ENCODE measurements at places on chromosomes 5 and 9. TPM values are rescaled to one million over a fixed set of nuclear protein-coding genes. Genes with fewer than 3 reads are reported as not detected.
A peak's percentile ranks its signal among the peaks of the same experiment; 100 is the strongest.

DNA sequence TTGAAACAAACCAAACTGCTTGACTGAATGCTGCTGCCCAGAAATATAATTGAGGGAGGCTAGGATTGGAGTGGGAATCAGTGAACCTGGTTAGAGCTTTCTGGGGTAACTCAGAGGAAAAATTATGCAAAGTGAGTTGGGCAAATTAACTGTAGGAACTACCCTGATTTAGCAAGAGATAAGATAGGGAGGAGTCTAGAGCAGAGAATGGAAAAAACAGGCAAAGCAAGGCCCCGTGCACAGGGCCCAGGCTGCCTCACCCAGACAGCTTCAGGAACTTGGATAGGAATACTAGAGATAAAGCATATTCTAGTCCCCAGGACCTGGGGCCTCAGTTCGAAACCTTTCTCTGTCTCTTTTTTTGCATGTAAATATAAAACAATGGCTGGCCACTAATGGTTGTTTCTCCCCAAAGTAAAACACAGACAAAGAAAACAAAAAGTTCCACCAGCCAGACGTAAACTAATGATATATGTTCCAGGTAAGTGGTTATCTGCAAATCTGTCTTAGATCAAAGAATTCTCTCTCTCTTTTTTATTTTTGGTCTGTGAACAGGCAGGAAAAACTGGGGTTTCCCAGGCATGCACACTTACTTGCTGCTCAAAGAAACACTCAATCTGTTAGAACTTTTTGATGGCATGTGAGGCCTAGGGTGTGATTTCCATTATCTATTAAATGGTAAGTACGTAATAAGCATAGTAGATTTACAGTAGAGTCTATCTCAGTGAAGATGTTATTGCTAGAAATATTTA, 168.1 kb upstream of the MAP3K1 start:
- no peaks in the 10 kb centered on the region for H3K27me3 ChIP-seq
- no peak overlapping the region for H3K27ac ChIP-seq
- H3K4me3 ChIP-seq, result no peak overlapping the region

DNA sequence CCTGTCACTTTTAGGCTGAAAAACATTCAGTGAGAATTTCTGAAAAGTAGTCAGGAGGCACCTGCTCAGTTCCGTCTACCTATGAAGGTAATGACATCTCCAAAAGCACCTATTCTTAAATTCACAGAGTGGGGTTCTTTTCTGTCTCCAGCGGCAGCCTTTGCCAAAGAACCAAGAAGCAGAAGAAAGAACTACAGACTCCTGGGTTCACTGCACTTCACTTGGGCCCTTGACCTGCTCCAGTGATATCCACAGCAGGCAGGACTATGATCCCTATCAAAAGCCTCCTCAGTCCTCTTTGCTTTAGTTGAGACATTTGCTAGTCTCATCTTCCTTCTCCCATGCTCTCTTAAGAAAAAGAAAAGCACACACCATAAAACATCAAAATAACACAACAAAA, 19.7 kb upstream of the PLPP6 start:
- no peak for DNase-seq
- no peak overlapping the region for H3K27ac ChIP-seq
- no peaks in the 10 kb centered on the region for H3K27me3 ChIP-seq
- no peak overlapping the region for H3K4me3 ChIP-seq
- H3K4me1 ChIP-seq, result peaks cover 3% of the 10 kb centered on the region

DNA sequence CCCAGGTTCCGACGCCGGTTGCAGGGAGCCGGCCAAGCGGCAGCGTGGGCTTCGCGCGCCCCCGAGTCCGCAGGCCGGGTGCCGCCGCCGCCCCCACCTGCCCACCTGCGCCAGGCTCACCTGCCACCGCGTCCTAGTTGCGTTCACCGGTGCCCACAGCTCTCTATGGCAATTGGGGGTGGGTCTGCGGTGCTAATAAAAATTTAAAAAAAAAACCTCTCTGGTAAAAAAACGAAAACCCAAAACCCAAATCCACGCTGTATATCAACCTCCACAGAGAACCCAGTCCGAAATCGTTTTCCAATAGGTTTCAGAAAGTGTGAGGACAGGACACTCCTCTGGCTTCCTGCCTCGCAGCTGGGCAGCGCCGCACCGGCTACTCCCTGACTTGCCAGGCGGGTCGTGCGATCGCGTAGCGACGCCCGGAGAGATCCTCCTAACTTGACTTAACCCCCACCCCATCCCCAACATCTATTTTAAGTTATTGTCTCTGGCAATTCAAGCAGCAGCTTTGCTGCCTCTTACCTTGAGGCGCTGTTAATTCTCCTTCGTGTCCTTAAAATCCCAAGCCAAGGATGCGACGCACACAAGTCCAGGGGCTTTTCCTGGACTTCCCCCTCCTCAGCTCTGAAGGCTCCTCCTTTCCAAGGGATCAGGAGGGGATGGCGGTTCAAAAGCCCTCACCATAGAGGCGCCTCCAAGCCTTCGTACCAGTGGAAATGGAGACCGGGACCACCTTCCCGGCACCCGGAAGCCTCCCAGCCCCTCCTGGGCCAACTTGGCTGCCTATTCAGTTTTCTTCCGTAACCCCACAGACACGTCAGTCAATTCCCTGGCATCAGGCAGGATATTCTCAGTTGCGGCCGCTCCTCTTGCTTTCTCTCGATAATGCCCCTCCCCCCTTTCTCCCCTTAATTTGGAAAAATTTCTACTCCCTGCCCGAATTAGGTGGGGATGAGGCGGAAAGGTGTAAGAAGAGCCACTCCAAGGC, 1639.4 kb upstream of the C9orf72 start:
- peaks cover 5% of the 10 kb centered on the region for H3K27me3 ChIP-seq
- H3K4me3 ChIP-seq, result peak overlapping the region; percentile 95
- H3K36me3 ChIP-seq, result no peaks in the 10 kb centered on the region
- H3K27ac ChIP-seq, result no peak overlapping the region
- H3K4me1 ChIP-seq, result 0 out of 2 replicates have a peak, but pooled peaks cover 1% of the 10 kb centered on the region

DNA sequence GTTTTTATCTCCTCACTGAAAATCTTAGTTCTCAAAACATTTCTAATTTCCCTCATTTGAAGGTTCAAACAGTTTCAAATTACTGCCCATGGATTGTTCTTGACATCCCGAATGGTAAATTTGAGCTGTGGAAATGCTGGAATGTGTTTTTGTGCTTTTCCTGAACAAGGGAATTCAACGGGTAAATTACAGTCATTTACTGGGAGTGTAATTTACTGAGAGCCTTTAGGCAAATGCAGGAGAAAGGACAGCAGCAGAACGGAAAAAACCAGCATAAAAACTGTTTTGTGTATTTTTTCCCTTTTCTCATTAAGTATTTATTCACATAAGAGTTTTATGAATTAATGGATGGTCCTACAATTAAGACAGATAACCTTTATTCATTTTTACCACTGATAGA, 139.2 kb downstream of the PBX3 start:
- no peak for DNase-seq
- no peak overlapping the region for H3K27ac ChIP-seq
- peaks cover 4% of the 10 kb centered on the region for H3K4me1 ChIP-seq
- no peaks in the 10 kb centered on the region for H3K36me3 ChIP-seq
- no peaks in the 10 kb centered on the region for H3K27me3 ChIP-seq

The LCN1 gene
- not detected for total RNA-seq

DNA sequence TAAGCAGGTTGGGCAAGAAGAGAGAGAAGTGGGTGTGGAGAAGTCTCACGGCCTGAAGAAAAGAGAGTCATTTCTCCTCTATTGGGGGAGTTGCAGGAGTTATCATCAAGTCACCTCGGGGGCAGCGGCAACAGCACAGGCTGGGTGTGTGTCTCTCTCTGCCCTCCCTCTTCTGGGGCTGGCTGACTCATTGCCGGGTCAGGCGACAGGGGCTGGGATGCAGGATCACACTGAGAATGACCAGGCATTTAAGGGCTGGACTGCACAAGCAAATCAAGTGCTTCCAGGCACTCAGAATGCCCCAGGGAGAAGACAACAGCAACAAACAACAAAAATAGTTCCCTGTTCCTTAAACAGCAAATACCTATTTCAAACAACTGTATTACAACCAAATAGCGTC, 6.3 kb upstream of the EQTN start:
- 0 out of 2 replicates have a peak, but pooled peaks cover 3% of the 10 kb centered on the region for H3K4me1 ChIP-seq
- no peak overlapping the region for H3K4me3 ChIP-seq
- peaks cover 5% of the 10 kb centered on the region for H3K36me3 ChIP-seq
- H3K27ac ChIP-seq, result no peak overlapping the region
- DNase-seq, result peak; percentile 52

DNA sequence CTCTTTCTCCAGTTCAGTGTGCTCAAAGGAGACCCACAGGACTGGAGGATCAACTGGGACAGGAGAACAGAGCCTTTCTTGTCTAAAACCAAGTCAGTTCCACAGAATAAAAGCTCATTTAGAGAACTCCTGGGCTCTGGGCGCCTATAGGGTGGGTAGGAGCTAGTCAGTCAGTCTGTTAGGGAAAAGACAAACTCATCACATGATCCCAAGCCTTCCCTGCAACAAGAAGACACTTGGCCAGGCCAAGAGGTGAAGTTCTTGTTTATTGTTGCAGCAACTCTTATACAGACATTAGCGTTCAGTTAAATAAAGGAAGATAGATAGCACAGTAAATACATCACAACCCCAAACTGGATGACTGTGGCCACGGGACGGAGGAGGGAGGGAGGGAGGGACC, 102.3 kb downstream of the ENTREP1 start:
- H3K27ac ChIP-seq, result no peak overlapping the region
- no peak for DNase-seq
- peaks cover 14% of the 10 kb centered on the region for H3K36me3 ChIP-seq
- H3K27me3 ChIP-seq, result no peaks in the 10 kb centered on the region
- H3K4me1 ChIP-seq, result no peaks in the 10 kb centered on the region

The SLC25A2 gene
- total RNA-seq, result not detected

DNA sequence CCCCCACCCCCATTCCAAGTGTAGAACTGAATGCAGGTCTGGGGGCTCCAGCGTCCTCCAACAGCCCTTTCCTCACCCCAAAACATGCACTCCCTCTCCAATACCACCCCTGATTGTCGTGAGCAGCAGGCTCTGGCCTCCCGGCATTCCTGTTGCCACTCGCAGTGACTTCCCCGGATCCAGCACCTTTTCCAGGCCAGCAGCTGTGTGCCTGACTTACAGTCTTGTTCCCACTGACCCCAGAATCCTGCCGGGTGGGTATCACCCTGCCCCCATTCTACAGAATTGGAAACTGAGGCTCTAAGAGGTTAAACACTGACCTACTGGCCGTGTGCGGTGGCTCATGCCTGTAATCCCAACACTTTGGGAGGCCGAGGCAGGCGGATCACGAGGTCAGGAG, 127.2 kb downstream of the OLFM1 start:
- no peak for DNase-seq
- H3K27me3 ChIP-seq, result no peaks in the 10 kb centered on the region
- peaks cover 4% of the 10 kb centered on the region for H3K36me3 ChIP-seq
- H3K4me3 ChIP-seq, result no peak overlapping the region

DNA sequence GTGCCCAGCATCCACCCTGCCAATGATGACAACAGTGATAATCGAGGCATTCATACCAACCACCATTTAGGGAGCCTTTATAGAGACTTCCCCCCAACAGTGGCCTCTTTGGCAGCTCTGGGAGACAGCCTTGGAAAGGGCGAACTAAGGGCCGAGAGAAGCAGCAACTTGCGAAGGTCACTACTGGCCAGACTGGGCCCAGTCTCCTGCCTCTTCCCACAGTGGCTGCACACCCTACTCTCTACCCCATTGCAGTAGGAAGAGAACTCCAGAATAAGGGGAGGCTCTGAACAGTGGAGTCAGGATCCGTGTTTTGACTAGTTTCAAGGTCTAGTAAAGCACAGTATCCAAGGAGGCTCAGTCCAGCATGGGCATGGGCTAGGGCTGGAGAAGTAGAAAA, 5.3 kb downstream of the LHX6 start:
- no peak overlapping the region for H3K4me3 ChIP-seq
- H3K36me3 ChIP-seq, result no peaks in the 10 kb centered on the region
- no peak overlapping the region for H3K27ac ChIP-seq
- peaks cover 7% of the 10 kb centered on the region for H3K4me1 ChIP-seq
- no peak for DNase-seq

- no peaks in the 10 kb centered on the region for H3K27me3 ChIP-seq
- H3K36me3 ChIP-seq, result no peaks in the 10 kb centered on the region
- no peaks in the 10 kb centered on the region for H3K4me1 ChIP-seq
Observed at GRCh38 chr9:106846857-106847256, 16.1 kb upstream of the ZNF462 start.

The RASGRF2 gene
- 11.3 TPM for total RNA-seq

DNA sequence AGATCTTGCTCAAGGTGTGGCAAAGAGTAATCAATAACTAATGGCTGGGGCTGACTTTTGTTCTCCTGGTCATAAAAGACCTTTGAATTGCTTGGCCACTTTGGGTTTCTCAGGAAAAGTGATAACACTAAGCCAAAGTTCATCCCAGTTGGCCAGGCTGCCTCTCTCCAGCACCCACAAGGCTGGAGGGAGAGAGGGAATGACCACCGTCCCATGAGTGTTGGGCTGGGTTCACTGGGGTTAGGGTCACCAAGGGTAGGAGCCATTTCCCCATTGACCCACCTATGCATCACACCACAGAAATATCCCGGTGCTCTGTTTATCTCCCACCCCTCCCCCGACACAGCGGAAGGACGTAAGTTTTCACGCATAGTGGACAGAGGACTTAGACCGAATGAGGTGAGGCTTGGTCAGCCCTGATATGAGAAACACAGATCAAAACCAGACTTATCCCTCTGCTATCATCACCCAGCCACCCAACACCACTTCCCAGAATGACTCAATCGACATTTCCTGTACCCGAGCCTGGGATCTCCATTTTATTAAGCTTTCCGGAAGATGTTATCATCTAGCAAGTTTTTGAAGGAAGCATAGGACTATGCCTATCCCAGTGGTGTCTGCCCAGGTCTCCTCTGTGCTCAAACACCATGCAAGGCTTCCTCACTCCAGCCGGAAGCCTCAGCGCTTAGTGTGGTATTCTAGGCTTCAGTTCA, 27.0 kb upstream of the PPARGC1B start:
- DNase-seq, result no peak
- H3K27ac ChIP-seq, result no peak overlapping the region
- H3K4me1 ChIP-seq, result no peaks in the 10 kb centered on the region
- no peaks in the 10 kb centered on the region for H3K27me3 ChIP-seq
- no peaks in the 10 kb centered on the region for H3K36me3 ChIP-seq
- H3K4me3 ChIP-seq, result no peak overlapping the region

The ARL14EPL gene
- total RNA-seq, result not detected

GRCh38 chr5:60131504-60131903, 238.0 kb upstream of the PDE4D start:
- H3K4me3 ChIP-seq, result no peak overlapping the region
- H3K27me3 ChIP-seq, result no peaks in the 10 kb centered on the region
- H3K4me1 ChIP-seq, result no peaks in the 10 kb centered on the region
- H3K36me3 ChIP-seq, result no peaks in the 10 kb centered on the region
- DNase-seq, result no peak

GRCh38 chr5:169591636-169592035, 8.1 kb downstream of the SPDL1 start:
- DNase-seq, result no peak
- H3K4me3 ChIP-seq, result no peak overlapping the region

DNA sequence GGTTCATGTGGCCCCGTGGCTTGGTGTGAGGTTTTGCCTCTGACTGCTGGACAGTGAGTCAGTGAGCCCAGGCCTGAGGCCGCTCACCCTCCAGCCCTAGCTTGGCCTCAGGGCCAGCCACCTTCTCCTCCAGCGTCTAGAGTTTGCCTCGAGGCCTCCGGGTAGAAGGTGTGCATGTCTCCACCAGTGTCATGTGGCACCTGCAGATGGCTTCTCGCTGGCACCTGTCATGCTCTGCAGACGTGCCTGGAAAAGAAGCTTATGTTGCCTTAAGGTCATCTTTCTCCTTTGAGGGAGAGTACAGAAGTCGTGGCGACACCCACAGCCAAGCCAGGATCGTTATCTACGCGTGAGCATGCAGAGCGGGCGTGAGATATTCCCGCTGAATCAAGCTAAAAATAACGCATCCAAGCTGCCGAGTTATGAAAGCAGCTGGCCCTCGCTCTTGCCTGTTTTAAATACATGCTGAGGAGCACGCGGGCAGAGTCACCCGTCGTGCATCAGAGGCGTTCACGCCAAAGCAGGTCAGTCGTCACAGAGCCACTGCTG, 79.7 kb upstream of the FCN2 start:
- H3K4me3 ChIP-seq, result no peak overlapping the region
- H3K27ac ChIP-seq, result no peak overlapping the region
- H3K36me3 ChIP-seq, result peaks cover 4% of the 10 kb centered on the region

Data from H9 (cell line).